Nucleus accumbens (tissue), 56 donors: ENCODE measurements at places on chromosomes 5 and 9.

- DNase-seq, result no peak
Observed at GRCh38 chr5:120017513-120017912, 388.2 kb downstream of the FAM170A start.

DNA sequence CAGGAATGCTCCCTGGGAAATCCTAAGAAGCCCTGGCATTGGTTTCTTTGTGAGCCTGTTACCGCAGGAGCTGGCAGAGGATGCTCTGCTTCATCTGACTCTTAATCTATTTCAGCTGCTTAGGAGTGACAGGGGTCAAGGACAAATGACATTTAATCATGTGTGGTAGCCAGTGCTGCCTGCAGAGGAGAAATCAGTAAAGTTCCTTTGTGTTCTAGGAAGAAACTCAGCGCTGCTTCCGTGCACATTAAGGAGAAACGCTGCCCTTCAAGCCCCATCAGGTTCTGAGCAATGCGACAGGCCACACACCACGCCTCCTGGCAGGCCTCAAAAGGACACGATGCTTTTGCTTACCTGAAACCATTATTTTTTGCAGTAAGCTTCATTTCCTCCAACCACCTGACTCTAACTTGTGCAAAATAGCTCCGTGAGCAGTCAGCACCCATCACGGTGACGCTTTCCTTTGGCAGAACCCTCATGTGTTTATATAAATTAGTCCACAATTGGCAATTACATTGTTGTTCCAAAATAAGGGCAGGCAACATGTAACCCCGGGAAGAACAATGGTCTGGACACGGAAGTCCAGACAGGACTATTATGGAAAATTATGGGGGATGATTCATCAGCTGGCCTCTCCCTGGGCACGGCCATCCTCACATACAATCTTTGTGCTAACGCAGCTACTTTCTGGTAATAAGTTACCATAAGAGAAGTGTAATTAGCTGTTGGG, 387.9 kb upstream of the DAP start:
- DNase-seq, result no peak

GRCh38 chr9:88425538-88425950, 37.3 kb downstream of the SPIN1 start:
- DNase-seq, result no peak

DNA sequence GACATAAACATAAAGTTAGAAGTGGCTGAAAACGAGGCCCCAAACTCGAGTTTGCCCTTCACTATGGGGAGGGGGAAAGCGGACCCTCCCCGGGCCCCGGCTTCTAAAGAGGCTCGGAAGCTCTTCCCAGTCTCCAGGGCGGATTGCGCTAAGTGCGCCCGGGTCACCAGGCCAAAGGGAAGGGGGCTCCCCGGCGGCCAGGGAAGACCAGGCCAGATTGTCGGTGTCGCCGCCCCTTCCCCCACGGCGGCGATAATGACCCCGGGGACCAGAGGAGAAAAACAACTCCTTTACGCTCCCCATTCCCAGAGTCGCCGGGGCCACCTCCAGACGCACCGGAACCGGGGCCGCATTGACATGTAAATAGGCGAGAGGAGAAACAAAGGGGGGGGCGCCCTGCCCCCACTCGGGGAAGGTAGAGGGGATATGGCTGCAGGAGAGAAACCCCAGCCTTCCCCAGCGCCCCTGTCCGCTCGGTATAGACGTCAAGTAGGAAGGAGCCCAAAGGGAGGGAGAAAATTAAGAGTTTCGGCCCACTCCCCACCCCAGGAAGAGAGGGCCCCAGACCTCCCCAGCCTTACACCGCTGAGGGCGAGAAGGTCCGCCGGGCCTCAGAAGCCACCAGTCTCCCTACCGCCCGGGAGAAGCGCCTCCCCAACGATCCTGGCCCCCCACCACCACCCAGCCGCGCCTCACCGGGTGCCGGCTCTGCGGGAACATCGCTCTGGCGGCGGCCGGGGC, 1.7 kb downstream of the TLE1 start:
- no peak for DNase-seq

DNA sequence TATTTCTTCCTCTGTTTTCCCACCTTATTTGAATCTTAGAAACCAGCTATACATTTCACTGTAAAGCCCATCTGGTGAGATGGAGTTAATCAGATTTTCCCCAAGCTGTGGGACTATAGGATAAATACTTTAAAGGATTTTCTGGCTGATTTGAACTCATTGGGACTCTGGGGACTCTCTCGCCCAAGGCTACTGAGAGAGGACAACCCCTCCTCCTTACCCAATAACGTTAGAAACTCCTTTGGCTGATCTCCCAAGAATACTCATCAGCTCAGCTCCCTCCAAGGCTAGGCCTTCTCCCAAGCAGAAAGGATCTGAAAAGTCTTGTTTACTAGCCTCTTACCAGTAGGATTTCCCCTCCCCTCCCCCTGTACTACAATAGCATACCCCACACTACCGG, 1.5 kb upstream of the GLRA1 start:
- no peak for DNase-seq

GRCh38 chr5:95631255-95631958, 11.5 kb downstream of the GPR150 start:
- DNase-seq, result no peak

DNA sequence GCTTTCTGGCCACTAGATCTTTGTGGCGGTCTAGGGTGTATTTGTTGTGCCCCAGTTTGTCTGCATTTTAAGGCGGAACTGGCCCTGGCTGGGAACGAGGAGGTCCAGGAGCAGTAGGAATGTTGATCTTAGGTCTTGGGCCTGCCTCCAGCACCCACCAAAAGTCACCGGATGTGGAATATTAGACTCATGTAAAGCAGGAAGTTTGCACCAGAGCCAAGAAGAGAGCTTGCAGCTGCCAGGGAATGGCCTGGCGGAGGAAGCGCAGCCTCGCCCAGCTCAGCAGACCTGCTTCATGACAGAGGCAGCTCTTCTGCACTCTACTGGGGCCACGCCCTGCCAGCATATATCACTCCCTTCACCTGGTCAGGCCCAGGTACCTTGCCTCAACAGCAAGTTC, 3.3 kb downstream of the GPX3 start:
- no peak for DNase-seq

- DNase-seq, result no peak
Observed at GRCh38 chr5:54080831-54081230, 229.5 kb downstream of the ARL15 start.

- no peak for DNase-seq
Observed at GRCh38 chr5:96629774-96630173, 32.4 kb upstream of the CAST start.

GRCh38 chr9:72041775-72042194, 18.6 kb downstream of the C9orf57 start:
- DNase-seq, result no peak

- no peak for DNase-seq
Observed at GRCh38 chr9:128397831-128398230, 22.8 kb upstream of the CERCAM start.

GRCh38 chr5:3656803-3657202, 61.2 kb downstream of the IRX1 start:
- DNase-seq, result no peak

GRCh38 chr9:136551401-136552116, 5.7 kb upstream of the NOTCH1 start:
- DNase-seq, result no peak

GRCh38 chr5:122152266-122152900, 23.0 kb downstream of the ZNF474 start:
- DNase-seq, result no peak

DNA sequence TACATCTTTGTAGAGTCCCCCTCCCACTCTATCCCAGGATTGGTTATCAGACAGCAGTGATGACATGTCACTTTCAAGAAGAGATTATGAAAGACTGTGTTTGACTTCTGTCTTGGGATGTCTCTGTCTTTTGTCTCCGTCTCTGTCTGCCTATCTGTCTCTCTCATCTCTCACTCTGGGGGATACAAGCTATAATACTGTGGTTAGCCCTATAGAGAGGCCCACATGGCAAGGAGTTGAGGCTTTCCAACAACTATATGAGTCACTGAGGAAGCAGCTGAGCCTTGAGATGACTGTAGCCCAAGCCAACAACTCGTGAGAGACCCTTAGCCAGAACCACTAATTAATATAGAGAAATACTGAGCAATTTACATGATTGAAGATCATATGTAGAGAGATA, 284.8 kb downstream of the PDE4D start:
- DNase-seq, result no peak

- no peak for DNase-seq
Observed at GRCh38 chr5:62284946-62285891, 20.8 kb upstream of the KIF2A start.

GRCh38 chr5:153756540-153756939, 266.1 kb downstream of the GRIA1 start:
- DNase-seq, result no peak

DNA sequence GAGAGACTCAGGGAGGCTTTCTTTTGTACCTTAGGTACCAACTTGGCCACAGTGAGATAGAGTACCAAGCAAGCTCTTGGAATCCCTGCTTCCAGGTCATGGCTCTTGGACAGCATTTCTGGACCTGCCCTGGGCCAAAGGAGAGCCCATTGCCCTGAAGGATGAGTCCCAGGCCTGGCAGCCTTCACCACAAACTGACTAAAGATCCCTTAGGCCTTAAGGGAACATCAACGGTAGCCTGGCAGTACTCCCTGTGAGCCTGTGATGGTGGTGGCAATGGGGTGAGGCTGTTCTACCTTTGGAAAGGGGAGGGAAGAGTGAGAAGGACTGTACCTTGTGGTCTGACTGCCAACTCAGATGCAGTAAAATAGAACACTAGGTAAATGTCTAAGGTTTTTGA, 334.6 kb downstream of the SPOCK1 start:
- DNase-seq, result no peak

DNA sequence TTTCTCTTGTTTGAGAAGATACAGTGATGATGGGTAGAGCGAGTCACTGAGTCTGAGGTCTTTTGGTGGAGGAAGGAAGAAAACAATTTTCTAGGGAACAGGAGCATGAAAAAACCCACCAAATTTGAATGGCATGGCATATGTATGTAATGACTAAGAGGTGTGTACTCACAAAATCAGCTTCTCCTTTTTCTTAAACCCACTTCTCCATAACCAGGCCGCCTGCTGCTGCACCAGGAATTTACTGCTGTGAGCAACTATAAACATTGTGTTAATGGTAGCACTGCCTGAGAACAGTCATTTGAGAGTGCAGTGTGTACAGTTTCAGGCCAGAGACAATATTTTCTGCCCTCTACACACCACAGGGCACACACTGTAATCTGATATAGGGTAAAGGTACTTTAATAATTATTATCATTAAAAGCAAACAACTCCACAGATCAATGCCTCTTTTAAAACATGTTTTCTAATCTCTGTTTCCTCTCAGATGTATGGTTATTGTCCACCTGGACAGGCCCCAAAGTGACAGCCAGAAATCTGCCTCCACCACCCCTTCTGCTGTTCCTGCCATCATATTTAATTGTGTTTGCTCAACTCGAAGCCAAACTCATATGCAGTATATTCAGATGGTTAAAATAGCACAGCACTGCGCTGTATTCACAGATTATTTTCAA, 241.6 kb downstream of the KIAA0825 start:
- DNase-seq, result no peak

GRCh38 chr5:56207537-56207936, 25.6 kb downstream of the ANKRD55 start:
- no peak for DNase-seq

- DNase-seq, result no peak
Observed at GRCh38 chr9:14478175-14479162, 164.5 kb upstream of the NFIB start.

GRCh38 chr5:140609126-140609525, 23.8 kb downstream of the CD14 start:
- no peak for DNase-seq

DNA sequence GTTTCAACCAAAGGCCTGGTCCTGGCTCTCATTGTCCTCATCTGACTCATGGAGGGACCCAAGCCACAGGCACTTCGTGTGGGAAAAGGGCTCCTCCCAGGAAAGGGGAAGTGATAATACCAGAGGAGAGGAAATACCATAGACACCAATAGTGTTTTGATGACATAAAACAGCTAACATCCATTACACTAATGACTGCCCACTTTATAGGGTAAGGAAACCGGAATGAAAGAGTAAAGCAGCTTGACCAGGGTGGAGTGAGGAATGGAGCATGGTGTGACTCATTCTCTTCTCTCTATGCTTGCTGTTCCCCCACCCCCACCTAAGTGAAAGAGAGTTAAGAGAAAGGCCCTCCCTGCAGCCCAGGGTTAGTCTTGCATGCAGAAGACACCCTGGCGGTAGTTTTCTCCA, 67.4 kb upstream of the HRH2 start:
- no peak for DNase-seq

GRCh38 chr9:121289026-121289771, 21.2 kb downstream of the GSN start:
- peak; percentile 75 for DNase-seq

GRCh38 chr5:15575666-15576065, 75.7 kb downstream of the FBXL7 start:
- DNase-seq, result no peak

DNA sequence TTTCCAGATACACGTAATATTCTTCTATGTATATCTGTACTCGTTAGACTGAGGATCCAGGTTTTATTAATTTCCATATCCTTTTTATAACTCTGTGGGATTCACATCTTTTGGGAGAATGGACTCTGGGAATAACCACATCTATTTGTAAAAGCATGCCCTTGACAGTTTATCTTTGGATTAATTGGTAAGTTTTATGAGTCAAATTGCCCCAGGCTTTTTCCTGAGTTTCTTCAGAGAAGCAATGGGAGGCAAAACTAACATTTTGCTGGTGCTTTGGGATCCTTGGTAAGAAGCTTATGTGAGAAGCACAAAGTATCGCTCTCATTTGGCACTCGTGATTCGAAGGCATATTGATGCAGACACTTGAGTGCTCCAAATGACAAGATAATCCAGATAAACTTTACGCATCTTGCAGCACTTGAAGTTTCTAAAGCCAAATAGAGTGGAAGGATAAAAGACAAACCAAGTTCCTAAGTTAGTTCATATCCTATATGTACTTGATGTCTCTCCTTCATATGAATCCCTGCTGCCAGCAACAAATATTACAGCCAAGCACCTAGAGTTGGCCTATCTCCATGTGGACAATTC, 324.7 kb downstream of the TLE4 start:
- DNase-seq, result no peak

DNA sequence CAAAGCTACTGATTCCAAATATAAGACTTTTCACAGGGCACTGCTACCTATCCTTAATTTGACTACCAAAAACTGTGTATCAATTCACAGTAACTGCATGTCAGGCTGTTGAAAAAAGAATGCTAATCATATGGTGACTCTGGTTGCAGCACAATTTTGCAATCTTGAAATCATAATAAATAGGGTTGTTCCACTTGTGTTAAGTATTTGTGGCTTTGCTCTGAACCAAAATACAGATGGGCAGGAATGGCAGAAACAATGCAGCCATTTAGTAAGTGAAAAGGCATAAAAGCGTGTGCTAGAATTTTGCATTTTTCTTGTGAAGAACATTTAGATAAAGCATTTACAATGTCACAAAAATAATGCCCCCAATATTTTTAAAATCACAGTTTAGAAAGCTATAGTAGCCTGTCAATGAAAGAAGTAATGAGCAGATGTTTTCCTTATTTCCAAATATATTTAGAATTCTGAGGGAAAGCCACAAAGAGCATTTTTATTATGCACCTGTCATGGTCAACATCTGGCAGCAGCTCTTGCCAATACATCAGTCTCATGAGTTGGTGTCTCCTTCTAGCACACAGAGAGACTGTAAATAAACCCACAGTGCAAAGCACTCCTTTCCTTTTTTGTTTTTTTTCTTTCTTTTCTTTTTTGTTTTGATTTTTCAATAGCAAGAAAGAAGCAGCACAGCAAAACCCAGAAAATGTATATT, 54.8 kb upstream of the PAM start:
- DNase-seq, result no peak

- DNase-seq, result no peak
Observed at GRCh38 chr5:14745188-14745563, 80.7 kb downstream of the OTULIN start.

- no peak for DNase-seq
Observed at GRCh38 chr5:169551696-169552095, 31.9 kb upstream of the SPDL1 start.
